ENCODE measurements at places on chromosomes 1 and 21. TPM values are rescaled to one million over a fixed set of nuclear protein-coding genes. Genes with fewer than 3 reads are reported as not detected.

Gene CIART
- 4.5 TPM for total RNA-seq

Gene ATF3
- 10.4 TPM for total RNA-seq

Gene GNAT2
- total RNA-seq: not detected

Gene AGT
- not detected for total RNA-seq

Gene UTS2
- total RNA-seq: not detected

Gene S100B
- total RNA-seq: 0.52 TPM

Gene CRP
- not detected for total RNA-seq

Gene GJB4
- total RNA-seq: not detected

Gene KISS1
- not detected for total RNA-seq

Gene VHLL
- total RNA-seq: not detected

Gene PTGS2
- total RNA-seq: 0.88 TPM

Gene CACNA1S
- total RNA-seq: not detected

Gene FAM151A
- total RNA-seq: not detected

Gene OR2L8
- total RNA-seq: 0.55 TPM

Gene CD5L
- total RNA-seq: not detected

Gene EBNA1BP2
- total RNA-seq: 15.1 TPM

Gene LCE1A
- not detected for total RNA-seq

Gene ORC1
- 1.1 TPM for total RNA-seq

Gene SH3BGRL3
- 178 TPM for total RNA-seq

Gene CDC20
- total RNA-seq: 1.8 TPM

GRCh38 chr1:154220071-154220969 lies at the start of gene UBAP2L:
Gene UBAP2L, plus strand, starts transcription at chr1:154220955. Its CDS starts 4,169 bp downstream, at chr1:154225124.
- DNase-seq: peak; percentile 98

GRCh38 chr1:32580348-32581017 lies 41.3 kb downstream of the ZBTB8A start:
- no peak for DNase-seq

DNA sequence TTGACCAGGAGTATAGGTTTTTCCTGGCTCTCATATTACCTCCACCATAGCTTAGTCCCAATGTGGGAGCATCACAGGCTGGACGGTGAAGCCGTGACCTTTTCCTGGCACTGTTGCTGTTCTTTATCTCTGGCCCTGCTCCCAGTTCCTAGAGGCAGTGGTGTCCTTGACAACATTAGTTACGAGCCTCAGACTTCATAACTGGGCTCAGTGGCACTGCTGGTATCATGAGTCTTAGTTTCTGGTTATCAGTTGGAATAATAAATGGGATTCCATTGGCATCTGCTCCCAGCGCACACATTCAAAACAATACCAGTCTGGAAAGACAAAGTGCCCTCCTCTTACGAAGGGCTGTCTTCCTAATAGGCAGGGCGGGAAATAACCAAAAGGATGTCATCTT lies 8.0 kb downstream of the RNPEP start:
- DNase-seq: no peak

DNA sequence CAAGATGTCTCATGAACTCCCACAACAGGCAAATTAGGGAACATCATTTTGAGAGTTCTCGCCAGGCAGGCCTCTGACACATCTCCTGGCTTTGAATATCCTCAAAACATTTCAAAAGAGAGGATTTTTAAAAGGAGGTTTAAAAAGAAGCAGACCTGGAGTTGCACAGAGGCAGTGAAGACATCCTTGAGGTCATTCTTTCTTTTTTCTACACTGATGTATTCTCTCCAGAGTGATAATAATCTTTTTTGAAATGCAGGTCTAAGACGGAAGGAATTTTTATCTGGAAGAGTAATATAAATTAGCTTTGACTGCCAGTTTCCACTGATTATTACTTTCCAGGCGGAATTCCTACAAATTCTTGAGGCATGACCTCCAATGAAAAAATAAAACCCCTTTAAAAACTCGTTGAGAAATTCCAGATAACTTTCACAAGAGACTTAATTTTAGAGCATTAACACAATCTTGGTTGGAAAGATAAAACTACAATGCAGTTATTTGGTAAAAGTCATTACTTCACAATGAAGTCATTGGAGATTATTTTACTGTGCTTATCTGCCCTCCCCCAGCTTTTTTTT lies 125.0 kb downstream of the LYPLAL1 start:
- DNase-seq: no peak

DNA sequence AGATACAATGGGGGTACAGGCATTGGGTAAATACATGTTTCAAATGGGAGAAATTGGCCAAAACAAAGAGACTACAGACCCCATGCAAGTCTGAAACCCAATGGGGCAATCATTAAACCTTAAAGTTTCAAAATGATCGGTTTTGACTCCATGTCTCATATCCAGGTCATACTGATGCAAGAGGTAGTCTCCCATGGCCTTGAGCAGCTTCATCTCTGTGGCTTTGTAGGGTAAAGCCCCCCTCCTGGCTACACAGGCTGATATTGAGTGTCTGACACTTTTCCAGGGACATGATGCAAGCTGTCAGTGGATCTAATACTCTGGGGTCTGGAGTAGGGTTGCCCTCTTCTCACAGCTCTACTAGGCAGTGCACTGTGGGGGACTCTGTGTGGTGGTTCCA lies 286.1 kb downstream of the LRRIQ3 start:
- no peak for DNase-seq

- no peak for DNase-seq
These were observed 85.8 kb upstream of the RGS1 start for GRCh38 chr1:192489748-192490147.

- no peak for DNase-seq
These were observed 95.3 kb upstream of the GADD45A start for GRCh38 chr1:67589519-67590233.

GRCh38 chr1:192824511-192824910 lies 15.7 kb downstream of the RGS2 start:
- DNase-seq: no peak

DNA sequence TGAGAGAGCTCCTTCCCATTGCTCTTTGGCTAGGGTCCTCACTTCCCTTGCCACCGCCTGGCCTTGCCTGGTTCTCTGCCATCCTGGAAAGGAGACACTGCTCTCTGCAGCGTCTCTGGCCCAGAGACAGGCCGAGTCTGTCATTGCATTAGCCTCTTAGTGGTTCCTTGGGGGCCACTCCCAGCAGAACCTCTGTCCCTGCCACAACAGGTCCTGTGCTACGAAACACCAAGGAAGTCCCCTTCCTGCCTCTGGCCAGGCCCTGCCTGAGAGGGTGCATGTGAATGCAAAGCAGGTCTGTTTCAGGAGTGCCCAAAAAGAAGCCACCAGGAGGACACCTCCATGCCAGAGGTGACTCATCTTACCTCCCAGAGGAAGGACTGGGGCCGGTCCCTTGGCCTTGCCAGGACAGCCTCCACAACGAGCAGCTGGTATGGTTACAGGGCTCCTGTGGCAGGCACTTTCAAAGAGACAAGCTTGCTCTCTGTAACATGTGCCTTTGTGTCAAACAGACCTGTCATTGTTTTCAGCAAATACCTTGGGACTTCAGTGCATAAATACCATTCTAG lies 59.6 kb downstream of the VPS26C start:
- no peak for DNase-seq

GRCh38 chr1:218411101-218411500 lies 66.0 kb downstream of the TGFB2 start:
- DNase-seq: no peak

- no peak for DNase-seq
These were observed 4.4 kb downstream of the APCS start for GRCh38 chr1:159591981-159592380.

GRCh38 chr1:202638019-202638700 lies 72.1 kb downstream of the SYT2 start:
- no peak for DNase-seq

GRCh38 chr1:39381839-39382238 lies 109.6 kb upstream of the BMP8A start:
- no peak for DNase-seq

GRCh38 chr1:160144921-160145320 lies 6.5 kb upstream of the ATP1A4 start:
- no peak for DNase-seq

DNA sequence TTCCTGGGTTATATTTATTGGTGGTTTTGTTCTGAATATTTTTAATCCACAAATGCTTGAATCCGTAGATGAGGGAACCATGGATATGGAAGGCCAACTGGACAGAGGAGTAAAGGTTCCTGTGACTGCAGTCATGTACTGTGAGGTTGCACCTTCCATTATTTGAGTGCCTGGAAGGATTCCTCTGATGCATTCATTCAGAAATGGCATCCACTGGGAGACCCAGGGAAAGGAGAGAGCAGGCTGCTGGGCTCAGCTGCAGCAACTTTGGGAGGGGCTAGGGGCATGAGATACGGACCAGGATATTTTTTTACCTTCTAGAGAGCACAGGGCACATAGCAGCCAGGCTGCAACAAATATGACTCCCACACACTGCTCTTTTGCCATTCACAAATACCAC lies 19.5 kb downstream of the AK2 start:
- no peak for DNase-seq

GRCh38 chr1:19577036-19577435 lies 67.1 kb upstream of the NBL1 start:
- DNase-seq: no peak

GRCh38 chr21:35337573-35337972 lies 288.5 kb upstream of the RUNX1 start:
- DNase-seq: no peak

DNA sequence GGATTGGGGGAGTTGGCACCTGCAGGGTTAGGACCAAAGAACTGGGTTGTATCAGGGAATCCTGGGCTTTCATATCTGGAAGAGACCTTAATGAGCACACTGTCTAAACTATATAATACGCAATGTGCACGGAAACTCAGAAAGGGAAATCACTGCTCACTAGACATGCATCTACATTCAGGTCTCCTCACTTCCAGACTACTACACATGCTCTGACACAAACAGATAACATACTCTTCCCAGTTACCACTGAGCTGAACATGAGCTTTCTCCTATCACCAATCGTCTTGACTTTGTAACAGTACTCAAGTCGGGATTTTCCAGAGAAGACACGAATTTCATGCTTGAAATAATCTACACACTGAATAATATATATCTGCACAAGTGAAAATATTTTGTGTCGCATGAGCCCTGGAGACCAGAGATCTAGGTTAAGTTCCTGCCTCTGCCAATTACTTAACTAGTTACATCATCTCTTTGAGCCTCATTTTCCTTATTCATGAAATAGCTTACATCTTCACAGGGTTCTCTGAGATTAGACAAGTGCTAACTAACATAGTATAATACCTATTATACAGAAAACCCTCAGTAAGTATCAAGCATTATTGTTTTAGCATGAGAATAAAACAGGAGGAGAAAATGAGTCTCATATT lies 101.1 kb downstream of the JAK1 start:
- no peak for DNase-seq

- no peak for DNase-seq
These were observed 57.4 kb downstream of the SSX2IP start for GRCh38 chr1:84632673-84633434.

GRCh38 chr1:42845866-42846256 lies 552 bp upstream of the ZNF691 start:
- no peak for DNase-seq

- DNase-seq: no peak
These were observed 119.8 kb downstream of the OSBPL9 start for GRCh38 chr1:51736702-51737101.

DNA sequence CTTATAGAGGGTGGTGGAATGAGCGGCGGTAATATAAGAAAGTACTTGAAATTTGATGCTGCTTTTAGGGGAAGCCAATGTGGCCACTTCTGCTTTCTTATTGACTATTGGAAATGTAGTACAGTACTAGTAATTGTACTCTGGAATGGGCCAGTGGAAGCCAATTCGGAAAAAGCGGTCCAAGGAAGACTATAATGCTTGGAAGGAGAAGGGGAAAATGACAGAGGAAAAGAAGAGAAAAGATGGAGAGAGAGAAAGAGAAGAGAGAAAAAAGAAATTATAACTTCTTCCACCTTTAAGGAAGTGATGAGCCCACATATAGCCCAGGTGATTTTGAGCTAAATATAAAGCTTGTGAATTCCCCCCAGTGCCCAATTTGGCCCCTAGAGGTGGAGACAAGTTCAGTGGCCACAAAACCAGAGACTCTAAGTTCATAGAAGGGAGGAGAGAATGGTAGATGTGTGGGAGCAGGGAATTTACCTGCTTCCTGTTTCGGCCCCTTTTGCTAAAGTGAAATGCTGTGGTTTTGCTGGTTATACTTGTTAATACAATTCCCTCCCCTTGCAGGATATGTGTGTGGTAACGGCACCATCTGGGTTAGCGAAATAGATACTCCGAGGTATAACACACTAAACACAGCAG lies 35.7 kb upstream of the DUSP10 start:
- no peak for DNase-seq

DNA sequence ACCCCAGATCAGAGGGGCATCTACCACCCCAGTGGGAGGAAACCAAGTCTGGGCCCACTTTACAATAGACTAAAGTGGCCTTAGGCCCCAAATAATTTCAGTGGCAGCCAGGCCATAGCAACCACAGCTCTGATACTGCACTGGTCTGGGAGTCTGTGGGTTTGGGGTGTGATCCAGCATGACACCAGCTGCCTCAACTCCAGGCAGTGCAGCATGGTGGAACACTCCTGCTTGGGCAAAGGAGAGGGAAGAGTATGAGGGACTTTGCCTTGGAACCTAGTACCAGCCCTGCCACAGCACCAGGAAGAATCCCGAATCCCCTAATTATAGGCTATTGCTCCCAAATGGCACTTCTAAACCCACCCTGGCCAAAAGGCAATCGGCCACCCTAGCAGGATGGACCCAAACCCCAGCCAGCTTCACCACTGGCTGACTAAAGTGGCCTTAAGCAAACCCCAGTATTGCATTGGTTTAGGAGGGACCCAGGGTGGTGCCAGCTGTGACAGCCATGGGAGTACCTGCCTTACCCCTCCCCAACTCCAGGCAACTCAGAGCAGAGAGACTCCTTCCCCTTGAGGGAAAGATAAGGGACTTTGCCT lies 47.1 kb downstream of the PACC1 start:
- DNase-seq: no peak

DNA sequence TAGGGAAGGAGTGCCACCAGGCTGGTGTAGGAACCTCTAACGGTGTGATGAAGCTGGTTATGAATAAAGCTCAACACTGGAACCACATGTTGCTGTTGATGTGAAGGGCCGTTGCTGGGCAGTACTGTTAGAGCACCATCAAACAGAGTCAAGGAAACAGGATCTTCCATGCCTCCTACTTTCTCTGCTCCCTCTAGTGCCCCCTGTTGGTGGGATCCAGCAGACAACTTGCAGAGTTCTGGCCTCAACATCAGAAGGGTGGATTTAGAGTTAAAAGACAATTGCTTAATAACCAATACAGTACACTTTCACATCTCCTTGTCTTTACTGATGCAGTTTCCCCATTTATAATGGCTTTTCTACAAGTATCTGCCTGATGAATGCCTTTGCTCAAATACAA lies 336.4 kb downstream of the NTNG1 start:
- DNase-seq: no peak

- DNase-seq: no peak
These were observed 9.6 kb downstream of the DUSP23 start for GRCh38 chr1:159790237-159790917.

GRCh38 chr1:53461323-53462044 lies 2.3 kb downstream of the DMRTB1 start:
- no peak for DNase-seq
